ENCODE measurements at places on chromosomes 6 and 20. TPM values are rescaled to one million over a fixed set of nuclear protein-coding genes. Genes with fewer than 3 reads are reported as not detected.

DNA sequence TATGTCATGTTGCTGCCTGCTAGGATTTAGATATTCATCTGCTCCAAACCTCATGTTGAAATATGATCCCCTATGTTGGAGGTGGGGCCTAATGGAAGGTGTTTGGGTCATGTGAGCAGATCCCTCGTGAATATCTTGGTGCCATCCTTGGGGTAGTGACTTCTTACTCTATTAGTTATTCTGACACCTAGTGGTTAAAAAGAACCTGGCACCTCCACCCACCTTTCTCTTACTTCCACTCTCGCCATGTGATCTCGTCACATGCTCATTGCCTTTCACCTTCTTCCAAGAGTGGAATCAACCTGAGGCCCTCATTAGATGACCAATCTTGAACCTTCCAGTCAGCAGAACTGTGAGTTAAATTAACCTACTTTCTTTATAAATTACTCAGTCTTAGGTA lies 549.4 kb upstream of the SYNCRIP start:
- DNase-seq: no peak

DNA sequence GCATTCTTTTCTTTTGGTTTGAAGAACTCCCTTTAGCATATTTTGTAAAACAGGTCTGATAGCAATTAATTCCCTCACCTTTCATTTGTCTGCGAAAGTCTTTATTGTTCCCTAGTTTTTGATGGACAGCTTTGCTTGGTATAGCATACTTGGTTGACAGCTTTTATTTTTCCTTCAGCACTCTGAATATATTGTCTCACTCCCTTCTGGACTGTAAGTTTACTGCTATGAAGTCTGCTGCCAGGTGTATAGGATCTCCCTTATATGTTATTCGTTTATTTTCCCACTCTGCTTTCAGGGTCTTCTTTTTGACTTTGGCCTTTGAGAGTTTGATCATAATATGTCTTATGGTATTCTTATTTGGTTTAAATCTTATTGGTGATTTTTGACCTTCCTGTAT lies 47.7 kb upstream of the SNAP91 start:
- no peak for DNase-seq

KCNQ2 gene
- polyA plus RNA-seq: 1.8 TPM

LYRM4 gene
- polyA plus RNA-seq: 20.5 TPM

- DNase-seq: no peak
These were observed 7.8 kb downstream of the E2F3 start for GRCh38 chr6:20409427-20409971.

- DNase-seq: no peak
These were observed 10.9 kb downstream of the ACSS1 start for GRCh38 chr20:25046736-25047666.

- no peak for DNase-seq
These were observed 117.5 kb upstream of the BEND6 start for GRCh38 chr6:56837322-56837894.

DNA sequence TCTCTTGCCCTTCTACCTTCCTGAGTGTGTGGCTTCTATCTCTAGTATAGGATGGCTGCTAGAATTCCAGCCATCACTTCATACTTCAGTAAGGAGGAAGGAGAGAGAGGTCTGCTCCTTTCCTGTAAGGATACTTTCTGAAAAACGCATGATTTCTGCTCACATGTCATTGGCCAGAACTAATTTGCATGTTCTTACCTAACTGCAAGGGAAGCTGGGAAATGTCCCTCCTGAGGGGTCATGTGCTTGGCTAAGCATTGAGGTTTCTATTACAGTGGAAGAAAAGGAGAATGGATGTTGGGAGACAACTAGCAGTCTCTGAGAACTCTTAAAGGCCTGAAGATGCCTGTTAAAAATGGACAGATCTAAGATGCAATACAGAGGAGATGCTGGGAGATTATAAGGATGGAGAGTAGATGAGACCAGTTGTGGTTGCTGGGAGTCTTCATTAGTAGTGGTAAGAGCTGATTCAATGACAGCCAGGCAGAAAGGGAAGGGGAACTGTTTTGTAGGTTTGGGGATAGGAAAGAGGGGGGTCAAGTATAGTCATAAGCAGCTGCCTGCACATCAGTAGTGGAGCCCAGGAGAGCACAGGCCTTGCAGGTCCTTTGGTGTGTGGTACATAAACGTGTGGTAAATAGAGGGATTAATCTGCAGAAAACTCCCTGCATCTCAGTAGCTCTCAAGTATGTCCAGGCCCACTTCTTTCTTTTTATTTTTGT lies 20.2 kb downstream of the CDS2 start:
- DNase-seq: no peak

LTB gene
- 1.5 TPM for polyA plus RNA-seq

PROCR gene
- polyA plus RNA-seq: 43.5 TPM

DNA sequence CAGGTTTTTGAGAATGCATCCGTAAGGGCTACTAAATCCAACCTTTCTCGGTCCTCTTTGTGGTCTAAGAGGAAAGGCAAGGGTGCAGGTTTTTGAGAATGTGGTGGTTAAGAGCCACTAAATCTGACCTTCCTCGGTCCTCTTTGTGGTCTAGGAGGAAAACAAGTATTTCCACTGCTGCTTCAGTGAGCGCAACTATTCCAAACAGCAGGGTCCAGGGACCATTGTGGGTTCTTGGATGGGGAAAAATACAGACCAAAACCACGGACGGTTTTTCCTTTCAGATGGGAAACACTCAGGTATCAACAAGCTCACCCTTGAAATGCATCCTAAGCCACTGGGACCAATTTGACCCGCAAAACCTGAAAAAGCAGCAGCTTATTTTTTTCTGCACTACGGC lies 21.9 kb downstream of the BTBD9 start:
- no peak for DNase-seq

GRCh38 chr20:36167902-36168503 lies 13.5 kb downstream of the EPB41L1 start:
- DNase-seq: peak; percentile 62

GRCh38 chr6:18328540-18328939 lies 58.6 kb upstream of the RNF144B start:
- DNase-seq: no peak

SLC44A4 gene
- polyA plus RNA-seq: 0.23 TPM

NFKBIL1 gene
- 18.9 TPM for polyA plus RNA-seq

DNA sequence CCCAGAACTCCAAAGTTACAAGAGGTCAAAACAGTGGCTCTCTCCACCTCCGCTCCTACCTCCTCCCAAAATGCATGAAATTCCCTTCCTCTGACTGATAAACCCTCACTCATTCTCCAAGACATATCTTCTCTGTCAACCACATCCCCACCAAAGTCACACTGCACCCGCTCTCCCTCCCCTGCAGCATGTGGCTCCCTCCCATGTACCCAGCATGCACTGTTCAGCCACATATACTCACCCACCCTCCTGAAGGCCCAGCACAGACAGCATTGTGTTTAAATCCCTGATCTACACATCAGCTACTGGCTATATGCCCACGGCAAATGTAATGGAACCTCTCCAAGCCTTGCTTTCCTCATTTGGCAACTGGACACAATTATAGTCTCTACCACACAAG lies 5.5 kb upstream of the POU5F1 start:
- DNase-seq: no peak

DNA sequence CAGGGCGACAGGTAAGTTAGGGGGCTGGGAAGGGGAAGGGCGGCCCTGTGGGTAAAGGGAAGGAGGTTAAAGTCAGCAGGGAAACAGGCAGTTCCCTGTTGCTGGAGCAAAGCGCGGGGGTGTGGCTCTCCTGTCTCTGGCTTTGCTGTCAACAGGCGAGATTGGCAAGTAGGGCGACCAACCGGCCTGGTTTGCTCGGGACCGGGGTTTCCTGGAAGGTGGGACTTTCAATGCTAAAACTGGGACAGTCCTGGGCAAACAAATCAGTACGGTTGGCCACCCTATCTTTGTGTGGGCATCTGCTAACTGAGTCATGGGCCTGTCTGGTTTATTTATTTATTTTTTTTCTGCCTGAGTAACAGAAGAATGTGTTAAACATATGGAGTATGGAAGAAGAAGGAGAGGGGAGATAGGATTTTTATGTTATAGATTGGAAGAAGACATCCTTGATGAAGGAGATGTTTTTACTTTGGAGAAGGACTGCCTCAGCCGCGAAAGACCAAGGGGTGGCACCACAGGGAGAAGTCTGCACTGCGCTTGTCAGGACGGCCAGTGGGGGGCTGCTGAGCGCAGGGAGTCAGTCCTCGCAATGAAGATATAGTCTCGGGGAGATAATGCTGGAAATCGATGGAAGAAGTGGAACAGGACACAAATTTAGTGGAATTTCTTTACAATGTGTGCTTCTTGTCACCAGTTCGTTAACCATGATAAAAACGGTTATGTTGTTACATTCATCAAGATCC lies 43.4 kb upstream of the ESR1 start:
- peak; percentile 17 for DNase-seq

- DNase-seq: no peak
These were observed 3.5 kb downstream of the RNF8 start for GRCh38 chr6:37357288-37357687.

DNA sequence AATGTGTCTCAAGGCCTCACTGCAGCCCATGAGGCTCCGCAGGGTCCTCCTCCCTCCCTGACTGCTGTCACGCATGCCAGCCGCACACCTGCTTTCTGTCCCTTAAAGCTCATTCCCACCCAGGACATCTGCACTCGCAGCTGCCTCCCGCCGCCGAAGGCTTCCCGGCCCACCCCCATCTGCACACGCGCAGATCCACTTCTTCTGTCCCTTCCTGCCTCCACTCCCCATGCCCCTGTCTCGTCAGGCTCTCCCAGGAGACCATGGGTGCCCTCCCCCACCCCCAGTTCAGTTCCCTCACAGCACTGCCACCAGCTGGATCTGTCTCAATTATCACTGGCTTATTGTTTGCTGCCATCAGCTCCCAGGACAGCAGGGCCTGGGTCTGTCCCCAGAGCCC lies 63.0 kb downstream of the RIPOR3 start:
- no peak for DNase-seq

GRCh38 chr6:17867880-17868279 lies 119.6 kb downstream of the KIF13A start:
- no peak for DNase-seq

Measured in hindlimb muscle (tissue), 1 donor.